ENCODE measurements at places on chromosomes 16 and 17.

- no peak for DNase-seq
These were observed at the start of gene OVCA2 for GRCh38 chr17:2041561-2042389. Gene OVCA2, plus strand, starts transcription at chr17:2042022. Its CDS starts 26 bp downstream, at chr17:2042048.

DNA sequence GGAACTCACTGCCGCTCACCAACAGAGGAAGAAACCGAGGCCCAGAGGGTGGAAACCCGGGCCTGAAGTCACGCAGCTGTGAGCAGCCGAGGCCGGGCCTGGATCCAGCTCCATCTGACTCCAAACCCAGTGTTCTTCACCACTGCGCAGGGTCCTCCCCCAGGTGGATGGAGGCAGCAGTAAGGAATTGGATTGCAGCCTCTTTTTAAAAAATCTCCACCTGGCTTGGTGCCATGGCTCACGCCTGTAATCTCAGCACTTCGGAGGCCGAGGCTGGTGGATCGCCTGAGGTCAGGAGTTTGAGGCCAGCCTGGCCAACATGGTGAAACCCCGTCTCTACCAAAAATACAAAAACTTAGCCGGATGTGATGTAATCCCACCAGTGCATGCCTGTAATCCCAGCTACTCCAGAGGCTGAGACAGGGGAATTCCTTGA, 177.2 kb downstream of the FOXL1 start:
- no peak for DNase-seq

DNA sequence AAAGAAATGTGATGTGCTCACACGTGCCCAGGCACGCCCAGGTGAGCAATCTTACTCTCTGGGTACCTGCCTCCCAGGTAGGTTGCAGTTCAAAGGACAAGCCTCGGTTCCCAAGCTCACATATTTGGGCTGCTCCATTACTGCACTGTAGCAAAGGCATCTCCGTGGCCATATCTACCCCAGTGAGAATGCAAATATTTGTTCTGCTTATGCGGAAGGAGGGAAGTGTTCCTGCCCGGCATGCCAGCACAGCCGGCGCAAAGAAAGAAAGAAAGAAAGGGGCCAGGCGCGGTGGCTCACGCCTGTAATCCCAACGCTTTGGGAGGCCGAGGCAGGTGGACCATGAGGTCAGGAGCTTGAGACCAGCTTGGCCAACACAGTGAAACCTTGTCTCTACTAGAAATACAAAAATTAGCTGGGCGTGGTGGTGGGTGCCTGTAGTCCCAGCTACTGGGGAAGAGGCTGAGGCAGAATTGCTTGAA, 30.7 kb downstream of the SLC43A2 start:
- DNase-seq, result no peak

GRCh38 chr16:54932021-54932660, 1.5 kb downstream of the IRX5 start:
- no peak for DNase-seq

DNA sequence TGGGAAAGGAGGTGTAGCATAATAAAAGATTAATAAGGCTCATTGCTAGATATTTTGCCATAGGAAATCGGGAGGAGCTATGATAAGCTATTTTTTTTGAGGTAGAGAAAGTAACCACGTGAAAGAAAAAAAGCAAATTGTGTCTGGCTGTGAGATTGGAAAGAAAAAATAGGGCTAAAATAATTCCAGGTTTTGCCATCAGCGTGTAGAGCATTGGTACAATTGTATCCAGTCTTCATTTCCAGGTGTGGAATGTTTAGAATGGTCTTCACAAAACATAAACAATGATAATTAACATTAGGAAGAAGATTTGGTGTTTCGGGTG, 1.1 kb downstream of the TANC2 start:
- no peak for DNase-seq

- no peak for DNase-seq
These were observed 47.6 kb downstream of the IL21R start for GRCh38 chr16:27449434-27450195.

DNA sequence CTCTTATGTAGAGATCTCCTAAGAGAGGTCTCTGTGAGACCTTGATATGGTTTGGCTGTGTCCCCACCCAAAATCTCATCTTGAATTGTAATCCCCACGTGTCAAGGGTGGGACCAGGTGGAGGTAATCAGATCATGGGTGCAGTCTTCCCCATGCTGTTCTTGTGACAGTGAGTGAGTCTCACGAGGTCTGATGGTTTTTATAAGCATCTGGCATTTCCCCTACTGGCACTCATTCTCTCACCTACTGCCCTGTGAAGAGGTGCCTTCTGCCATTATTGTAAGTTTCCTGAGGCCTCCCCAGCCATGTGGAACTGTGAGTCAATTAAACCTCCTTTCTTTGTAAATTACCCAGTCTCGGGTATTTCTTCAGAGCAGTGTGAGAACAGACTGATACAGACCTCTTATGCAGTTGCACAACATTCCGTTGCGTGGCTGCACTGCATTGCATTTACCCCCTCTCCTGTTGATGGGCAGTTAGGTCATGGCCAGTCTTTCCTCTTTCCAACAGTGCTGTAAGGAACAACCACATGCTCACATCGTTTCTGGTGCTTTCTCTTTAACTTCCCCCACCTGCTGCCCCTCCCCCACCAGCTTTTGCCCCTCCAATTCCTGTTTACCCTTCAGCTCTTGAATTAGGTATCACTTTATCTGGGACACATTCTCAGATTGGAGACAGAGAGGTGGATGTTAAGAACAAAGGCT, 43.6 kb upstream of the MED9 start:
- no peak for DNase-seq

DNA sequence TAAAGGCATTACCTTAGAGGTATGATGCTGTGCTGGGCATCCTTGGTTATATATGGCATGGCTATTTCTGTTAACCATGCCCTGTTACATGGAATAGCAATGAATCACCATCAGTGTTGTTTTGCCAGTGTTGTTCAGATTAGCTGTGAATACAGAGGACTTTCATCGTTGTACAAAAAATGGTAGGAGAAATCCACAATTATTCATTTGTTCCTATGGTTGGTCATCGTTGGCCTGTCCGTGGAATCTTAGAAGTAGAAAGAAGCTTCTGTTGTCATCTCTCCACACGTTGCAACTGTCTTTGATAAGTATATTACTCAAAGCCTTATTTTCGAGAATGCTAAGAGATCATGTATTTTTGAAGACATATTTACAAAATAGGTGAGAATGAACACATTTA, 114.3 kb upstream of the CACNG5 start:
- DNase-seq, result no peak

GRCh38 chr17:29038085-29038795, 4.7 kb upstream of the PIPOX start:
- DNase-seq, result no peak

DNA sequence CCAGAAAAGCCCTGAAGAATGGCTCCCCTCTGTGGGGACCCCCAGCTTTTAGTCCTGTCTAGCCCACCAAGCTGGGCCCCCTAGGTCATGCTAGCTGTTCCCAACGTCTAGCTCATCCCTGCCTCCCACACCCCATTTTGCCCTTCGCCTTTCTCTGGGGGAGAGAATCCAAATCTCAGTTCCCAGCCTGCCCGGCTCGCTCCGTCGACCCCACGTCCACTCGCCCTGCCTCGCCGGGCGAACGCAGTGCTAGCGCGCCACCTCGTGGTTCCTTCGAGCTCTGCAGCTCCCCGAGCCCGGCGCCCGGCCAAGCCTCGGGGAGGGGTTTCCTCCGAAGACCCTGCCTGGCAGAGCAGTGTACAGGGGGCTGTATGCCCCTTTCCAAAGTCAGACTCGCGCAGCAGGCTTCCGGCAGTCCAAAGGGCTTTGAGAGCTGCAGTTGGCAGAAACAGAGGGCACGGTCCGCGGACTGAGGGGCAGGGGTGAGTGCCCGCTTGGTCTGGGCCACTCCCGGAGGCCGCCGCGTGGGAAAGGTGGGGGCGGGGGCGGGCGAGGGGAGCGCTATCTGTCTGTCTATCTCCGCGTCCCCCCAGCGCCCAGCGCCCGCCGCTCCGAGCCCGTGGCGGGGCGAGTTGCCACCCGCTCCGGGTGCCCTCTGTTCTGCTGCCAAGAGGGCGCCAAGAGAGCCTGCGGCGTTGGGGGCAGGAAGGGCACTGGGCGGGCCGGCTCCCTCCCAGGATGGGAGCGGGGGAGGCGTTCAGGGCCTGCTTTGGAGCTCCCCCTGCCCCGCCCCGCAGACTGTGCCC, 1.7 kb upstream of the DLX3 start:
- DNase-seq, result no peak

DNA sequence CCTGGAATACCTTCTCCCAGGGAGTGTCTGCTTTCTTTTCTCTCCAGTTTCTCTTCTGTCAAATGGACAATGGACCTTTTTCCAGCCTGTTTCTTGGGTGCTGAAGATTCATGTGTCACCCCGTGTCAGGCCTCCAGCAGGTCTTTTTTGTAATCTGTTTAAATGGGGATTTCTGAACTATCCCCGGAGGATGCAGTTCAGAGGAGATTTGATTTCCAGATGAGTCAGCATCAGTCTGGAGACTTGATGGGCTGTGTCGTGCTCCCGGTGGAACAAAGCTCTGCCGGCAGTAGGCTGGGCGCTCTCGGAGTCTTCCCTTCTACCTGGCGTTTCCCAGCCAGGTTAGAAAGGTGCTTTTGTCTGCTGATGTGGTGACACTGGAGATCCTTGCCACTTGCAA, 440.6 kb downstream of the HS3ST3B1 start:
- DNase-seq, result no peak

DNA sequence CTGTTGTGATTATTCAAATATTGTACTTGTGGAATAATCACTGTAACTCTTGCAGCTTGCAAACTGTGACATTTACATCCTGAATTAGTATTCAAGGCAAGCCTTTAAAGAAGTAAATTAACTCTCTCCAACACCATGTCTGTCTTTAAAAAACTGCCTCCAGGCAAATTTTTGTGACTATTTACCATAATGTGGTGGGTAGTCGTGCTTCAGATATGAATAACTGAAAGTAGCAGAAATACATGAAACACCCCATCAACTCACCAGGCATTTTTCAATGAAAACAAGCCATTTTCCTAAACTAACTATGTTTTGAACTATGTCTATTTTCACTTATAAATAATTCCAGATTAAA, 217.4 kb upstream of the PSMD7 start:
- DNase-seq, result no peak

DNA sequence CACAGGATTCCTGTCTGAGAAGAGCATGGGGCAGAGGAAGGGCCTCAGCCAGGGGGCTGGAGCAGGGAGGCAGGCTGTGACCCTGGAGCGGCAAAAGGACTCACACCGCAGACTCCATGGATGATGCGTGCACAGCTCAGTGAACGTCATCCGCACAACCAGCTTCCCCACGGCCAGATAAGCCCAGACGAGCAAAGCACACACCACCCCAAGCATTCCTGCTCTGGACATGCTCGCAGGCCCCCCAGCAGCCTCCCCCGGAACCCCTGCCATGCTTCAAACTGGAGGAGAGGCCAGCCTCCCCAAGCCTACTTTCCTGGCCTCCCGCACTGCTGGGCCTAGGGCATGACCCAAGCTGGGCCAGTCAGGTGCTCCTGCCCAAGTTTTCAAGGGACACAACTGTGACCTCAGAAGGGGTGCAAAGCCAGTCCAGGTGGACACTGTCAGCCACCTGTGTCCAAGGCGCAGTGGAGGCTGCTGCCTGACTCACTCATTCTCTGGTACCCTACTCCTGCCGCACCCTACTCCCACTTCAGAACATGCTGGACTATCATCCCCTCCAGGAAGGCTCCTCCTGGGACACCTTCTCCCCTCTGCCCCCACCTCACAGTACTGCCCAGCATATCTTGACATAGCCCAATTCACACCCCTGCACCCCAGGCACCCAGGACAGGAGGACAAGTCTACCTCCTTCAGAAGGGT, 4.8 kb downstream of the BCAR1 start:
- no peak for DNase-seq

DNA sequence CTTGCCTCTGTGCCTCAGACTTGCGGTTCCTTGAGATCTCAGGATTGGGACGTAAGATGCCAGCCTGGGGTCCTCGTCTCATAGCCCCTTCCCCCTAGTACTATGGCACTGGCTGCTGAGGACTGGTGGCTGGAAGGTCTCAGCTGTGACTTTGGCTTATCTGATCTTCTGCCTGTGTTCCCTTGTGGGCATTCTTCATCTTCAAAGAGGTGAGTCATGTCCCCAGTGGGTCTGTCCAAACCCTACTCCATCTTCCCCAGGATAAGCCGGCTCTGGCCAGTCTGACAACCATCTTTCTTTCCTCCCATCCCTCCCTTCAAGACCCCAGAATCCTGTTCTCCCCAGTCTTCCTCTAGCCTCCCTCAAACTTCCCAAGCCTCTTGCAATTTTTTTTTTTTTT, 3.6 kb downstream of the CD19 start:
- DNase-seq, result no peak

DNA sequence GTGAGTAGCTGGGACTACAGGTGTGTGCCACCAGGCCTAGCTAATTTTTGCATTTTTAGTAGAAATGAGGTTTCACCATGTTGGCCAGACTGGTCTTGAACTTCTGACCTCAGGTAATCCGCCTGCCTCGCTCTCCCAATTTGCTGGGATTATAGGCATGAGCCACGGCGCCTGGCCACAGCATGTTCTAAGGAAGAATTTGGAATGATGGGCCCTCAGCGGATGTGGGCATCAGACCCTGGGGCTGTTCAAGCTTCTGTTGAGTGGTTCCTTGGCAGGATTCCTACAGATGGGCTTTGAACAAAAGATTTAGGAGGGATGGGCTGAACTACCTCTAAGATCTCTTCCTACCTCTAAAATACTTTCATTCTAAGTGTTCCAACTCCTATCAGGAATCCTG, 4.1 kb downstream of the PRPSAP2 start:
- no peak for DNase-seq

GRCh38 chr16:86886651-86887050, 308.3 kb downstream of the FOXL1 start:
- no peak for DNase-seq

GRCh38 chr17:35341411-35341992, 31.9 kb downstream of the SLFN11 start:
- no peak for DNase-seq

GRCh38 chr16:74800216-74800871, 25.7 kb upstream of the FA2H start:
- no peak for DNase-seq

- DNase-seq, result no peak
These were observed 34.8 kb downstream of the RPGRIP1L start for GRCh38 chr16:53668869-53669268.

- DNase-seq, result no peak
These were observed 70.4 kb downstream of the TMEM100 start for GRCh38 chr17:55652114-55652823.

GRCh38 chr16:1320097-1320496, 10.7 kb downstream of the UBE2I start:
- no peak for DNase-seq

DNA sequence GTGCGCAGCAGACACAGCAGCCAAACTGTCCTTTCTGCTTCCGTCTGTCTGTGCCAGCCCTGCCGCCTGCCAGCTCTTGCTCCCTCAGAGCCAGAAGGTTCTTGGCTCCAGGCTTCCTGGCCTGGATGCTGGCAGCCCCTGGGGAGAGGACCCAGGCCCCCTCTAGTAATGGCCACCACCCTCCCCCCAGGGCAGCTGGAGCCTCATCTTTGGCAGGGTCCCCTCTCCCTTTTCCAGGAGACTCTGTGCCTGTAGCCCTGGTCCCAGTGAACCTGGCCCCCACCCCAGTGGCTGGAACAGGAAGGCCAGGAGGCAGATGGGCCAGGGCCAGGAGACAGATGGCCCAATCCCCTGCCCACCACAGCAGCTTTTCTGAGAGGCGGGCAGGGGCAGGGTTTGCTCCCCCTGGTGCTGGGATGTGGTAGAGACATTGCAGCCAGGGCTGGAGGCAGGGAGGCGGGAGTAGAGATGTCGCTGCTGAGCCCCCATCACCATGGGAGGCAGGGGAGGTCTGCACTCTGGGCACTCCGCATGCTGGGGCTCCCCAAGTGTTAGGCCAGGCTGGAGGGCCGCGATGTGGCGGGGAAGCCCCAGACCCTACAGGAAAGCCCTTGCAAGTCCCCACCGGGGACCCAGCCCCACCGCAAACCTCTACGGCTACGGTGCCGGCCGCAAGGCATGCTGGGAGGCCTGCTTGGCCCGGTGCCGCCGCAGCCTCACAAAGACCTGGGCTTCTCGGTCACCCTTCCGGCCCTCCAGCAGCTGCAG, 16.7 kb downstream of the UNC13D start:
- no peak for DNase-seq

Data from vagina (tissue), 2 donors.